ENCODE measurements at places on chromosomes 1 and 21. TPM values are rescaled to one million over a fixed set of nuclear protein-coding genes. Genes with fewer than 3 reads are reported as not detected.

CSMD2 gene
- 2.1 TPM for total RNA-seq

SPRR1A gene
- not detected for total RNA-seq

CDC20 gene
- total RNA-seq = 170 TPM

OR14K1 gene
- not detected for total RNA-seq

DNAJC28 gene
- total RNA-seq = 1.8 TPM

TSPAN2 gene
- total RNA-seq = 7.1 TPM

C1QA gene
- total RNA-seq = not detected

Data from endodermal cell (in vitro differentiated cells).